ENCODE measurements at places on chromosomes 3 and 15.

DNA sequence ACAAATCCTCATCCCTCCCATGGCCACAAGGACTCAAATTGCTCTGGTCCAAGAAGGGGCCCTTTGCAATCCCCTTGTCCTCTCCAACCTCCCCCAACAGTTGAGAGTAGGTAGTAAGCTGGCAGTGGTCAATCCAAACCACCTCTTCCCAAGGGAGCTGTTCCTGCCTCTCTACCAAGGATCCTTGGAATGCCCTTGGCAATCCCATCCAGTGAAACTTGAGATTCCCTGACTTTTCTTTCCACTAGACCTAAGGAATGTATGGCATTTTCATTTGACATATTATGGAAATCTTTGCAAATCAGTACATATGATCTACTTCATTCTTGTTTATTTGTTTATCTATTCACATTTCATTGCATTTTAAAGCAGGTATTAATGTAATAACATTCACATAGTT is 4.8 kb upstream of the RBP2 start:
- DNase-seq: no peak

- peak; percentile 23 for DNase-seq
These were observed 5.0 kb downstream of the C2CD4A start for GRCh38 chr15:62071711-62072308.

DNA sequence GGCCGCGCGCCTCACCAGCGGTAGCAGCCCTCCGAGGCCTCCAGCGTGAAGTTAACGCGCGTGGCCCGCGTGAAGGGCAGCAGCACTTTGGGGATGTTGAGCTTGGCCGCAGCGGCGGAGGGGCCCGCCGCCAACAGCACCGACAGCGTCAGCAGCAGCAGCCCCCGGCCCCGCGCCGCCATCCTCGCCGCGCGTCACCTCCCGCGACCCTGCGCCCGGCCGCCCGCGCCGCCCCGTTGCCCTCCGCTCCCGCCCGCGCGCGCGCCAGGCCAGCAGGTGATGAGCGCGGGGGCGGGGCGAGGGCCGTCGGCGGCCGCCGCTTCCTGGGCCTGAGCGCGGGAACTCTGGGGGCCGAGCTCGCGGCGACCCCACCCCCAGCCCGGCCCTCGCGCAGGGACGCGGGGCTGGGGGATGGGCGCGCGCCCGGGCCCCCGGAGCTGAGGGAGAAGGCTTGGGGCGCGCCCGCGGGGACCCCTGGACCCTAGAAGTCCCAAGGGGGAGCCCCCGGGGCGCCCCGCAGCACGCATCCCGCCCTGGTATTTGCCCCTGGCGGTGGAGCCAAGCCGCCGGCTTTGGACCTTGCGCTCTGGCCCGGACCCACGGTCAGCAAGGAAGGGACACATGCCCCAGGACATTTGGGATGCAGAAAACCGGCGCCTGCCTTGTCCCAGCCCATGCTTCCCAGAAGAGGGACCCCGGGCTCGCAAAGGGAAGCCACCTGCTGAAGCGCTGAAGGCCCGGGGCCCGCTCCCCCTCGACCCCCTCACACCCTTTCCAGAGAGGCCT is at the start of gene NUP210:
NUP210 (minus strand) TSS at position 278 of the 786 bp plus-strand sequence; CDS start at position 182, 96 bp downstream.
- no peak for DNase-seq

DNA sequence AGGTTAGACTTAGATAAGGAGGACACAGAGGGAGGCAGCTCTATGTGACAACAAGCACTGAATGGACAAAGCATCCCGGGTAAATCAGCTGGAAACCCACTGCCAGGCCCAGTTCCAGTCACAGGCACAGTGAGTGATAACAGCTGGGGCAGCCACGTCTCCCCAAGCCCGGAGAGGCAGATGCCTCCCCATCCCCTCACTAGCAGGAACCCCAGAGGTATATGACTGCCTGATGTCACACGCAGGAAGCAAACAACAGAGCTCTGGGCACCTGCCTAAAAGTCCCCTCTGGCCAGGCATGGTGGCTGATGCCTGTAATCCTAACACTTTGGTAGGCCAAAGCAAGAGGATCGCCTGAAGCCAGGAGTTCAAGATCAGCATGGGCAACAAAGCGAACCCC is 18.2 kb downstream of the C15orf62 start:
- DNase-seq: no peak

- DNase-seq: peak; percentile 99
These were observed at the start of gene TBC1D23 for GRCh38 chr3:100260685-100261484. TBC1D23 (plus strand) TSS chr3:100260992; CDS start chr3:100261019, 27 bp downstream.

DNA sequence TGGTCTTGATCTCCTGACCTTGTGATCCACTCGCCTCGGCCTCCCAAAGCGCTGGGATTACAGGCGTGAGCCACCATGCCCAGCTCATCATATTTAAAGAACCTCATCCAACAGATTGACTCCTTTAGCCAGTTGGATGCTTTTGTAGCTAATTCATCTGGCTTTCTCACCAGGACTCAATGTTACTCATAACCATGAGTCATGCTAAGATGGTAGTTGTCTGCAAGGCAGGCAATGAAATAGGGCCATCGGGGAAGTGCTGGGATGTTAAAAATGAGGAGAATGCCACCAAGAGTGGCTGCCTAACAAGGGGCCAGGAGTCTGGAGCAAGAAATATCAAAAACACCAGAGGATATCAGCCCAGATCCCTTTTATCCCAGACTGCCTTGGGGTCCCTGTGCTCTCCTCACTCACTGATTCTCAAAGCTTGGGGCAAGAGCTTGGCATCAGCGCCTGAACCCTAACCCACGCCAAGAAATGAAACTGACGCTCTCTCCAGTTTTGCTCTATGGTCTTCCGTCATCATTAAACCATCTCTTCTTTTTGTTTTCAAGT is 7.4 kb upstream of the PCOLCE2 start:
- DNase-seq: no peak

DNA sequence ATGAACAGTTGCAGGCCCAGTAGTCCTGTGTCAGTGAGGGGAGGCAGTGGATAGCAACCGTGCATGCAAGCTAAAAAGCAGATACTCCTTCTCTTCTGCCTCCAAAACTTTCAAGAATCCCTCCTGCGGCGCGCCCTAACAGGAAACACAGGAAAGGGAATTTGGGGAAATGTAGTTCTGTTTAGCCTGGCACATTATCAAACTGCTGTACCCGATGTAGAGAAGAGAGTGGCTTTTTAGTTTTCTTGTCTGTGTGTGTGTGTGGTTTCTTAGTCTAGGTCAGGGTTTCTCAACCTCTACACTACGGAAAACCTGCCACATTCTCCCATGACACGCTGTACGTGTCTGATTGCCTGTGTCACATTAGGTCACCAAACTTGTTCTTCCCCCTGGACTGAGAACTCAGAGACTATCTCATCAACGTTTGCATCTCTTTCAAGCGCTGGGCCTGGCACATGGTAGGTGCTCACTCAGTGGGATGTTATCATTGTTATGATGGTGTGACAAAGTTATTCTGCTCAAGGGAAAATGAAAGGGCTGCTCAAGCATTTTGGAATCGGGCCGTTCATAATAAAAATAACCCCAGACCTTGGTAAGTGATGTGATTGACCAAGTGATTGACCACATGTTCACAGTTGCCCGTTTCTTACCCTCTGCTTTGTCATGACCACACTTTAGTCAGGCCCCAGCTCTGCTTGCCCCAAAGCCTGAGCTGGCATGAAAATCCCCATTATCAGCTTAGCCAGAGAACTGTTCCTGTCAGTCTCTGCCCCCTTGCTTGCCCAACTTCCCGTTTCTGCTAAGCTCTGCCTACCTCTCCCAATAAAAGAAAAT is 33.2 kb downstream of the TM4SF4 start:
- DNase-seq: peak; percentile 74

DNA sequence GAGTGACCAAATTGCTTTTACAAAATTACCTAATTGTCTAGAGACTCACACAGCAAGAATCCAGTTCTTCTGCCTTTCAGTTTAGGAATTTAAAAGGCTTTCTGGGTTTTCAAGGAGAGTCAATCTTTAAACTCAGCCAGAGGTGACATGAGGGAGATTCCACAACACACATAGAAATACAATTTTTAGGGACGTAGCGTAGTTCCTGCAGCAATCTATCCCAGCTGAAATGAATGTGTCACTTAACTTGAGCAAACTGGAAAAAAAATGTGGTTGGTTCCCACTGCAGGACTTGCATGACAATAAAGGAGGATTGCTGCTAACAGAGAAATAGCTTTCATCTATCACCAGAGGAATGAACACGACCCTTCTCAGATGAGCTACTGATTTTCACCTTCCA is 269.7 kb downstream of the OTOL1 start:
- DNase-seq: no peak

GRCh38 chr15:47607695-47608094 is 109.6 kb upstream of the SEMA6D start:
- no peak for DNase-seq

- DNase-seq: peak; percentile 73
These were observed 389 bp downstream of the ARPC4 start for GRCh38 chr3:9793161-9793781.

- DNase-seq: no peak
These were observed 52.4 kb upstream of the RGMA start for GRCh38 chr15:93141371-93141794.

DNA sequence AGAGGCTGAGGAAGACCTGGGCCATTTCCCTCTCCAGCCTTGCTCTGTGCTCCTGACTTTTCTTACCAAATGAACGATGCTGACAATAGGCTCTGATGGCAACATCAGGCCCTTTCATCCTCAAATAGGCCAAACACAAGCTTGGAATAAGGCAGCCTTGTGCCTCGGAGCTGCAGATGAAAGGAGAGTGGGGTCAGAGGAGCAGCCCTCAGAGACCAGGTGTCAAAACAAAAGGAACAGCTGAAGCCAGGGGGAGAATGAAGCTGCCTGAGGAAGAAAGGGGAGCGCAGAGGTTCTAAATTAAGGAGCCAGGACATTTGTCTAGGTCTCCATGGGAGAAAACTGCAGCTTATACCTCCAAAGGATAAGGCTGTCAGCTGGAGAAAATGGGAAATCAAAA is 5.1 kb downstream of the BFSP2 start:
- no peak for DNase-seq

Data from bone marrow (tissue), 2 donors.